ENCODE measurements at places on chromosomes 7 and 10. TPM values are rescaled to one million over a fixed set of nuclear protein-coding genes. Genes with fewer than 3 reads are reported as not detected.

DNA sequence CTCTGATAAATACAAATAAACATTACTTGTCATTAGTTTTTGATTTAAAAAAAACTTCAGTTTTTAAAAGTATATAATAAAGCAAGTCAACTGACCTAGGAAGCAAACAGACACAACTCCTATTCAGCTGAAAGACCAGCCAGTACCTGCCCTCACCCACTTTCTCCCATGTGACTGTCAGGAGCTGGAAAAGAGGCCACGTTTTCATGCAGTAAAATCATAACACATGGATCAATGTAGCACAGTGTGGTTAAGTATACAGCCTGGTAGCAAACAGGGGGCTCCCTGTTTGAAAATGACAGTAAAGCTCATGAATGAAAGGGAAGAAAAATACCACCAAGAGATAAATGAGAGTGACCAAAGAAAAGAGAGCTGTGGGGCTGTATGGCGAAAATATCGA is 21.6 kb downstream of the KIN start:
- no peak overlapping the region for H3K4me3 ChIP-seq
- H3K27me3 ChIP-seq, result no peaks in the 10 kb centered on the region
- peaks cover 13% of the 10 kb centered on the region for H3K36me3 ChIP-seq
- no peaks in the 10 kb centered on the region for H3K4me1 ChIP-seq
- no peak overlapping the region for H3K27ac ChIP-seq

DNA sequence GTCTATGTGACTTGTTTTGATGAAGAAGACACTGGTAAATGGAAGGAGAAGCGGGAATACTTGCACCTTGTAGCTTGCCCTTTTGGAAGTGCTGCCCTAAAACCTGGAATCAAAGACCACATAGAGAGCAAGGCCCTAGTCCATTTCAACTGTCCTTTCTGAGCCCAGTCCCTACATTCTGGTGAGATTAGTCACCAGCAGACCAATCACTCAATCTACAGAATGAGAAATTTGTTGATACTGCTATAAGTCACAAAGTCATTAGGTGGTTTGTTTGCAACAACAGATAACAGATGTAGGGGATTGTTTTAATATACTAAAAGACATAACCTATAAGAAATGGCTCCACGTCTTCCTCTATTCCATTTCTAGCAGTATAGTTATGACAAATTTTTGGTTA is 33.6 kb downstream of the WASL start:
- DNase-seq, result no peak
- H3K27me3 ChIP-seq, result no peaks in the 10 kb centered on the region
- peaks cover 13% of the 10 kb centered on the region for H3K4me1 ChIP-seq

DNA sequence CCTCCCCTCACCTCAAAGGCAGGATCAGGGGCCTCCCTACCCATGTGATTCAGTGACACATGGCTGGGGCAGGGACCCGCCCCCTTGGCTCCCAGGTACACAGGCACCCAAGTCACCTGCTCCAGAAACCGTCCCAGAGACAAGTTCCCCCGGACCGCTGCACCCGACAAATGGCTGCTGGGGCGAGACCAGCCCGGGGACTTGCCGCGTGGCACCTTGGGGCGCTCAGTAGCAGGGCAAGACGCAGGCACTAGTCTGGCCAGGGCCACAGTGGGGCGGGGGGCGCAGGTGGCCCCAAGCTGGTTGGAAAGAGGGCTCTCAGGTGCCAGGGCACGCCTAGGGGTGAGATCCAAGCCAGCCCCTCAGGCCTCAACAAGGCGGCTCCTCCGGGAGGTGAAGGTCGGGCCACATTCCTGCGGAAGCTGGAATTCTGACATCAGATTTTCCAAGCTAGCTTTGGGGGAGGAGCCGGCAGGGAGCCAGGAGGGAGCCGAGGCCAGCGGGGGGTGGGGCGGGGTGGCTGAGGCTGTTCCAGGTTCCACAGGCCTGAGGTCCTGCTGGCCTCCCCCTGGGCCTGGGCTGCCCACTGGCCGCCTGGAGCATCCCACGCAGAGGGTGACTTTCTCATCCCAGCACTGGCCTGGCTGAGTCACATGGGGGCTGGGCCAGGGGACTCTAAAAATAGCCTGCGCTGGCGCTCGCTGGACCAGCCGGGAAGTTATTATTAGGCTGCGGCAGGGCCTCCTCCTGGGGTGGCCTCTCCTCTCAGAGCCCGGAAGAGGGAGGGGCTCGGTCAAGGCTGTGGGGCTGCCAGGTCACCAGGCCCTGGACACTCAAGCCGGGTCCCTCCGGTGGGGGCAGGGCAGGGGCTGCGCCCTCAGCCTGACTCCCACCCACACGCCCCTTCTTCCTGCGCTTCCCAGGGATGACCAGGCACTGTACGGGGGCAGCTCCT is 20.5 kb upstream of the INPP5A start:
- H3K27ac ChIP-seq, result no peak overlapping the region
- H3K36me3 ChIP-seq, result peaks cover 3% of the 10 kb centered on the region
- H3K4me3 ChIP-seq, result no peak overlapping the region
- H3K27me3 ChIP-seq, result peaks cover 3% of the 10 kb centered on the region
- H3K4me1 ChIP-seq, result peaks cover 17% of the 10 kb centered on the region
- peak; percentile 55 for DNase-seq

DNA sequence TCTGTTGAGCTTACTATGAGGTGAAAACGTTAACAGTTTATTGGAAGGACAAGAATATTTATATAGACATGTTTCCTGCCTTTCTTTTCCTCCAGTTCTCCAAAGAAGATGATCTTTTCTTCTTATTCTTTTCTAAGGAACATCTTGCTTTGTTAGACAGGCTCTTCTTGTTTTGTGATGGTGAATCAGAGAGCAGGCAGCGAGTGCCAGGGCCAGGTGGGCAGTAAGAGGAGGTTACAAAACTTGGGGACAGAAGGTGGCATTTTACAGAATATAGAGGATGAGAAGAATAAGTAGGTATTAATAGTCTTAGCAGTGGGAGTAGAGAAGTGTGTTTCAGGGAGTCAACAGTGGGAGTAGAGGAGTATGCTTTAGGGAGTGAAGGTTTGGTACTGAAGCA is 223.6 kb downstream of the ARL4A start:
- no peak for DNase-seq
- H3K36me3 ChIP-seq, result no peaks in the 10 kb centered on the region
- H3K27ac ChIP-seq, result no peak overlapping the region

DNA sequence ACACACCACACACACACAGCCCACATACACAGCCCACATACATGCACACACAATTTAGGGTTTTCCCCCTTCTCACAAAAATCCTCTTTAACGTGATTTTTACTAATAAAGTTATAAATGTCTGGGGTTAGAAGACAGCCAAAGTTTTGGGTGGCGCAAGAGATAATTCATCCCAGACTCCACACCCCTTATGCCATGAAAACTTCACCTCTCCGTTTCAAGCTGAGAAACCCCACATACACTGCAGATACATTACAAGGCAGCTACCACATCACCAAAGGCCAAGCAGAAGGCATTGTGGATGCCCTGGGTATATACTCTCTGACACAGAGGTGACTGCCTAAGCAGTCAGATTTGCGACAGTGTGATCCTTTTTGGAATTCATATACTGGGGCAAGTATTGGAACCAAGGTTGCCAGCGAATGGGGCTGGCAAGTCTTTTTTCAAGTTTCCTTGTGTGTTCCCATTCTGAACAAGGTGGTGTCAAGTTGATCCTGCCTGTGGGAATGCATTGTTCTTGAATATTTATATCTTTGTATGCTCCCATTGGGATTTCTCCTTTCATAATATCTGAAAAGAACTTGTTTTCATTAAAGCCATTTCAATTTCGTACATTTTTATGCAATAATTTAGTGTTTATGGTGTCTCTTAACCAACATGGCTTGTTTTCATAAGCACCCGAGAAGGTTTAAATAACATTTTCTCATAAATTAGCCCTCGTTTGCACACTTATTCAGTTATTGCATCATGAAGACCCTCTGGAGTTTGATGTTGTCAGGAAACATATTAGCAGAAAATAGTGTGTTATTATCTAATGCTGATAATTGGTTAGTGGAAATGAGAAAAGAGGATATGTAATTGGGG is 130.2 kb downstream of the TCF7L2 start:
- H3K4me1 ChIP-seq, result peaks cover 11% of the 10 kb centered on the region
- no peak overlapping the region for H3K4me3 ChIP-seq
- H3K27me3 ChIP-seq, result peaks cover 7% of the 10 kb centered on the region
- H3K27ac ChIP-seq, result peak overlapping the region; percentile 64
- H3K36me3 ChIP-seq, result no peaks in the 10 kb centered on the region

- peaks cover 26% of the 10 kb centered on the region for H3K4me1 ChIP-seq
- peaks cover 15% of the 10 kb centered on the region for H3K36me3 ChIP-seq
- H3K4me3 ChIP-seq, result no peak overlapping the region
These were observed 7.2 kb downstream of the INSYN2A start for GRCh38 chr10:127189226-127189625.

GRCh38 chr7:117064688-117065087 is 111.4 kb downstream of the ST7 start:
- H3K4me1 ChIP-seq, result peaks cover 18% of the 10 kb centered on the region
- no peaks in the 10 kb centered on the region for H3K27me3 ChIP-seq
- no peak for DNase-seq
- H3K36me3 ChIP-seq, result no peaks in the 10 kb centered on the region

DNA sequence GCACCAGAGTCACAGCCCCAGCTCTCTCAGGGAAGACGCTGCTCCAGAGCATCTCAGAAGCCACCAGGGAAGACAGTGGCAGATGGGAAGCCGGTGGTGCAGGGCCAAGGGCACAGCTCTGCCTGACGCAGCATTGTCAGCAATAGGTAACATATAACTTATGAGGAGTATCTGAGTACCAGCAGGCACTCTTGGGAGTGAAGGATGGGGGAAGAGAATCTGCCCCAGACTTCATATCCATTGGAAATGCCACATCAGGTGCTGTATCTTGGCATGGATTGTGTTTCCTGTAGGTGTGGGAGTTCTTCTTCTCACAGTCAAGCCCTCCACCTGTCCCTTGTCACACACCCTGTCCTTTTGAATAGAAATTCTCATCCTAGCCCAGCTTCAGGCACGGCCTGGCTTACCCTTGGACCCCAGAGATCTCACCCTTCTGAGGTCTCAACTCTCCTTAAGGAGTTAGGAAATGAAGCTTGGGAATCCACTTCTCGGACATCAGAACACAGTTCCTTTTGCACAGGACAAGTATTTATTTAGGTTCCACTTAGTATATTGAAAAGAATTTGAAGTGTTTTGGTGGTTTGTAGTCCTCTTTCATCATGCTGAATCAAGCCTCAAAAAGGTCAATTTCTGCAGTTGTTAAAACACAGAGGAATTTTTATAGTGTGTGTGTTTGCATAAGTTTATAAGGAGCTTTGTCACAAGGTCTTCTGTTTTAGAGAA is 9.9 kb downstream of the EPDR1 start:
- H3K4me1 ChIP-seq, result no peaks in the 10 kb centered on the region
- H3K36me3 ChIP-seq, result peaks cover 8% of the 10 kb centered on the region
- no peak overlapping the region for H3K4me3 ChIP-seq
- H3K27ac ChIP-seq, result no peak overlapping the region

- H3K4me1 ChIP-seq, result no peaks in the 10 kb centered on the region
- no peaks in the 10 kb centered on the region for H3K27me3 ChIP-seq
- H3K36me3 ChIP-seq, result no peaks in the 10 kb centered on the region
- H3K4me3 ChIP-seq, result no peak overlapping the region
These were observed 296.4 kb upstream of the MAGI2 start for GRCh38 chr7:79749856-79750255.

DNA sequence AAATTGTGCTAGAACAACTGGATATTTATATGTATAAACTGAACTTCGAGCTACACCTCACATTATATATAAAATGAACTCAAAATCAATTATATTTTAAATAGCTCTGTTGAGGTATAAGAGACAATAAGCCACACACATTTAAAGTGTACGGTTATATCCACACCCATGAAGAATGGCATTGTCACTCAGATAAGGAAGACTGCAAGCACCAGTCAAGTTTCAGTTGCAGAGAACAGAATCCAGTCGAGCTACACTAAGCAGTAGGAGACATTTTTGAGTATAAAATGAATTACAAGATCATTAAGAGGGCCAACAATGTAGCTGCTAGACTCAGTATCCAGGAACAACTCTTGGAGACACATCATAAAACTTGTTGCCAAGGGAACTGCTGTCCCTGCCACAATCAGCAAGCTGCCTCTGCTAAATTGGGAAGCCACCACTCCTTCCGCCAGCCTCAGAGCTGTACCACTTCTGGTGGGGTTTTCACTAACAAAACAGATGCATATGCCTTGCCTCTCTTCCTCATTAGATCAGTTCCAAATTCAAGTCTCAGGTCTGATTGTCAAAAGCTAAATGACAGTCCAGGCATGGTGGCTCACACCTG is 19.6 kb upstream of the GPNMB start:
- no peak overlapping the region for H3K4me3 ChIP-seq
- H3K27ac ChIP-seq, result no peak overlapping the region
- peaks cover 2% of the 10 kb centered on the region for H3K27me3 ChIP-seq
- no peaks in the 10 kb centered on the region for H3K4me1 ChIP-seq

- no peak for DNase-seq
- no peak overlapping the region for H3K4me3 ChIP-seq
- H3K27me3 ChIP-seq, result peaks cover 2% of the 10 kb centered on the region
- H3K36me3 ChIP-seq, result no peaks in the 10 kb centered on the region
- no peaks in the 10 kb centered on the region for H3K4me1 ChIP-seq
These were observed 234.5 kb downstream of the SORCS3 start for GRCh38 chr10:104875561-104875960.

GRCh38 chr7:134932707-134933370 is 53.5 kb upstream of the AGBL3 start:
- peak overlapping the region; percentile 24 for H3K4me3 ChIP-seq
- DNase-seq, result no peak

- no peak overlapping the region for H3K4me3 ChIP-seq
- DNase-seq, result no peak
- H3K4me1 ChIP-seq, result peaks cover 20% of the 10 kb centered on the region
- H3K27me3 ChIP-seq, result peaks cover 8% of the 10 kb centered on the region
- H3K36me3 ChIP-seq, result no peaks in the 10 kb centered on the region
These were observed 6.9 kb upstream of the CALML5 start for GRCh38 chr10:5506246-5506645.

DNA sequence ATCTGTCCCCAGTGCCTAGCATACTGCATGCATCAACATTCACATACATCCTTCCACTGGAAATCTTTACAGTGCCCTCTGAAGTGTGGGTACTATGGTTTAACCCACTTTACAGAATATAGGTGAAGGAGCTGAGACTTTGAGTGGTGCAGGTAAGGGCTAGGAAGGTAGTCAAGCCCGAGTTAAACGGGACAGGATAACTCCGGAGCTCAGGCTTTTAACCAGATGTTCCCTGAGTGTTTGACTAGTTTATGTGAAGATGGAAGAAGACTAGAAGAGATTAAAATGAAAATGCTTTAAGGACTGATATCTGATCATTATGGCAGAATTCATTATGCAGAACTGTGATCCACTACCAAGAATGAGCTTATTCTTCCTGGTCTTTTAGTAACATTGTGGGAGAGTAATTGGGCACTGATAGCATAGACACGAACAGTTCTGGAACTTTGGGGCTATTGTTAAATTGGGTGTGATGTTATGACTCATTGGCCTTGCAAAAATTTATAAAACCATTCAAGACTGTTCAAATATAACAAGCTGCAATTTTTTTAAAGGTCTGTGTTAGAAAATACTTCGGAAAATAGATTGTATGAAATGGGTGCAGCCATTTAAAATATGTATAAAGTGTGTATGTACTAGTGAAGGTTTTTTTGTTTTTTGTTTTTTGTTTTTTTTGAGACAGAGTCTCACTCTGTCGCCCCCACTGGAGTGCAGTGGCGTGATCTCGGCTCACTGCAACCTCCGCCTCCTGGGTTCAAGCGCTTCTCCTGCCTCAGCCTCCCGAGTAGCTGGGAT is 4.4 kb downstream of the CUL1 start:
- no peak for DNase-seq
- no peak overlapping the region for H3K4me3 ChIP-seq
- peaks cover 5% of the 10 kb centered on the region for H3K36me3 ChIP-seq
- peaks cover 55% of the 10 kb centered on the region for H3K4me1 ChIP-seq

The SLC37A3 gene
- 76.7 TPM for total RNA-seq

The ICA1 gene
- 91.4 TPM for total RNA-seq

The C10orf90 gene
- not detected for total RNA-seq

The NRCAM gene
- total RNA-seq, result 2.2 TPM

The SLC18A3 gene
- 0.72 TPM for total RNA-seq

The TRPV6 gene
- not detected for total RNA-seq

The BMPER gene
- 2.5 TPM for total RNA-seq

The TEX36 gene
- not detected for total RNA-seq

The PRKG1 gene
- 10.7 TPM for total RNA-seq

Data from endothelial cell (in vitro differentiated cells).